Fibroblast of villous mesenchyme (primary cell): ENCODE measurements at places on chromosomes 3 and 15.

- DNase-seq, result no peak
Measured at GRCh38 chr15:74425630-74426029, 8.1 kb downstream of the SEMA7A start.

DNA sequence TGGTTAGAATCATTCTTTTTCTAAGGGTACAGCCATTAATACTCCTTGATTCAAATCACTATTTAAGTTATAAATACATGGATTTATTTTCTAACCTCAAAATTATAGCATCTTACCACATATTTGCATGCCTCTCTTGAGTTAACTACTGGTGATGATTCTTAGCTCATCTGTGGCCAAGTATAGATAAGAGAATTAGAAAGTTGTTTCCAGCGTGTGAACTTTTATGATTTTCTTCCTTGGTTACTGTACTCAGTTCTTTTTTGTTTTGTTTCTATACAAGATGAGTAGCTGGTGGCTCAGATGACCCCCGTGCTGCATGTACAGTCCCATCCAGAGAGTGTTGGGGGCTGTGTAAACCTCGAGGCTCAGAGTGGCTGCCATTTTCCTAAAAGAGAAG is 124.6 kb downstream of the IGF1R start:
- DNase-seq, result peak; percentile 56

GRCh38 chr15:64717735-64718495 is 57.5 kb downstream of the RBPMS2 start:
- DNase-seq, result no peak

DNA sequence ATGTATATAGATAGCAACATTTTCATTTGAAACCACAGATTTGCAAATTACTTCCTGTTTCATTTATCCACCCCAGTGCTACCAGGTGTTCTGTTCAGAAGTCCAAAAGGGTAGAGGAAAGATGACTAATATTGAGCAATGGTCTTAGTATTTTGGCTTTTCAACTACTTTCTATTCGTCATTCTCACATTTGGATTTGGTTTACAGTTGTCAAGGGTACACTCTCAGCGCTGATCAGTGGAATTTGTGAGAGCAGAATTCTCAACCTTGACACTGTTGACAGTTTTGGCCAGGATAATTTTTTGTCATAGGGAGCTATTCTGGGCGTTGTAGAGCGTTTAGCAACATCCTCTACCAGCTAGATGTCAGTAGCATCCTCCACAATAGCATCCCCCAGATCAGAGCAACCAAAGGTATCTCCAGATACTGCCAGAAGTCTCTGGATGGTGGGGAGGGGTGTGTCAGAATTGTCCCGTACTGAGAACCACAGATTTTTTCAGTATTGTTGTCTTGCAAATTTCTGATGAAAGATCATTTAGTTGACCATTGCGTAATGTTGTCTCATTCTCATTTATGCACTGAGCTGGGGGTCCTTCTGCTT is 4.2 kb downstream of the HMCES start:
- DNase-seq, result no peak

- no peak for DNase-seq
Measured at GRCh38 chr3:131731709-131732108, 228.9 kb upstream of the MRPL3 start.

DNA sequence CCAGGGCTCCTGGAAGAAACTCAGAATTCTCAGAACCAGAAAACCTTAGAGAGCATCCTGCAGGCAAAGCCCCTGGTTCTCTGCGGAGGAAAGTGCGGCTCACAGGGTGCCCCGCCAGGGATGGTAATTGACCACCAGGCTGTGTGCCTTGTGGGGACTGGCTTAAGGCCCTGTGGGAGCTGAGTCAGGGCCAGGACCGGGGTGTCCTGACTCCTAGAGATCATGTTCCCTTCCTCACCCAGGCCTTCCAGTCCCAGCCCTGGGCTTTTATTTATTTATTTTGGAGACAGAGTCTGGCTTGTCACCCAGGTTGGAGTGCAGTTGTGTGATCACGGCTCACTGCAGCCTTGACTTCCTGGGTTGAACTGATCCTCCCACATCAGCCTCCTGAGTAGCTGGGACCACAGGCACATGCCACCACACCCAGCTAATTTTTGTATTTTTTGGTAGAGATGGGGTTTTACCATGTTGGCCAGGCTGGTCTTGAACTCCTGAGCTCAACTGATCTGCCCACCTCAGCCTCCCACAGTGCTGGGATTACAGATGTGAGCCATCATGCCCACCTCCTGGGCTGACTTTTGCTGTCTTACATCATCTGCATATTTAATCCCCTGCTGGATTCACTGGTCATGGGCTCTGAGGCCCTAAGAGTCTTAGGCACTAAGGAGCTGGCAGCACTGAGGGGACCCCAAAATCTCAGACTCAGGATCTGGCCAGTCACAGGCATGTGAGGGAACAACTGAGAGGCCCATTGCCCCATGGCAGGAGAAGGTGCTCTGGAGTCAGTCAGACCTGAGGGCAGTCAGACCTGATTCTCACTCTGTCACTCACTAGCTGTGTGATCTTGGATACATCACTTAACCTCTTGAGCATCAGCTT is 20.4 kb upstream of the LAMP3 start:
- DNase-seq, result no peak

GRCh38 chr3:192795021-192795420 is 67.7 kb upstream of the FGF12 start:
- DNase-seq, result no peak
